ENCODE measurements at places on chromosomes 13 and 19.

- peak; percentile 81 for DNase-seq
Measured at GRCh38 chr19:1567116-1567847, 843 bp downstream of the MEX3D start.

GRCh38 chr13:49052813-49053212 is 77.1 kb downstream of the FNDC3A start:
- DNase-seq = no peak

DNA sequence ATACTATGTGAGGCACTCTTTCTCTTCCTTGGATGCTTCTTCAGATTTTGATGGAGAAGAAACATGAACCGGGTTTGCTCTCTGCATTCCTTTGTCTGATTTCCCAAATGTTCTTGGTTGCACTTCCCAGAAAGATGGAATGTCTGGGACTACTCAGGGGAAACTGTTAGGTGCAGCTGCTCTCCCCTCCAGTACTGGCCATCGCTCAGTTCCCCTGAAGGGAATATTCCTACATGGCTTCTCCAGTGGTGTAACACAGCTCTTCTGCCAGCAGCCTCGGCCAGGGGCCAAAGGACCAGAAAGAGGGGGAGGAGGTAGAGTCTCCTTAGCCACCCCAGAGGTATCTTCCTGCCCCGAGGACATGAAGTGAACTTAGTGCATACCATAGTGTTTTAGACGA is 33.5 kb upstream of the SPRY2 start:
- DNase-seq = no peak

- no peak for DNase-seq
Measured at GRCh38 chr13:27496536-27497273, 46.3 kb upstream of the MTIF3 start.

DNA sequence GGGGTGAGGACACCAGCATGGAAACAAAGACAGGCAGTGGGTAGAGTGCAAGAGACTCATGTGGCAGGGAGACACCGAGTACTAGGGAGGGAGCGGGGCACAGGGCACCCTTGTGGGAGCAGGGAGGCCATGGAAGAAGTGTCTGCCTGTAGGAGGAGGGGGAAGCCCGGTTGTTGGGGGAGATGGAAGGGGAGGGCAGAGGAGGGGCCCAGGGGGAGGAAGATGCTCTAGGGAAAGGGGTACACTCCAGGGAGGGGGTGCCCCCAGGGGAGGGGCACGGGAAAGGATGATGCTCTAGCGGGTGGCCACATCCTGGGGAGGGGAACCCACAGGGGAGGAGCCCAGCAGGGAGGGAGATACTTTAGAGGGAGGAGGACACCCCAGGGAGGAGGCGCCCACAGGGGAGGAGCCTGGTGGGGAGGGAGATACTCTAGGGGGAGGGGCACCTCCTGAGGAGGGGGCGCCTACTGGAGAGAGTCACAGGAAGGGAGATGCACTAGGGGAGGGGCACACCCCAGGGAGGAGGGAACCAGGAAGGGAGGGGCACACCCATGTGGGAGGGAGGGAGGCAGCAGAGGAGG is 24.9 kb downstream of the CPAMD8 start:
- peak; percentile 80 for DNase-seq

DNA sequence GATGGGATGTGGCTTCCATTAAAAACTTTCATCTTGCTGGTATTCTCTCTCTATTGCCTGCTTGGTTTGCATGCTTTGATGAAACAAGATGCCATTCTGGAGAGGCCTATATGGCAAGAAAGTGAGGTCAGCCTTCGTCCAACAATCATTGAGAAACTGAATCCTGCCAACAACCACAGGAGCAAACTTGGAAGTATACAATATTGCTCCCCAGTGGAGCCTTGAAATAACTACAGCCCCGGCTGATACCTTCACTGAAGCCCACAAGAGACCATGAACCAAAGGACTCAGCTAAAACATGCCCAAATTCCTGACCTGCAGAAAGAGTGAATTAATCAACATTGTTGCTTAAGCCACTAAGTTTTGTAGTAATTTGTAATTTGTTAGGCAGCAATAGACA is 82.5 kb upstream of the FGF14 start:
- peak; percentile 12 for DNase-seq

DNA sequence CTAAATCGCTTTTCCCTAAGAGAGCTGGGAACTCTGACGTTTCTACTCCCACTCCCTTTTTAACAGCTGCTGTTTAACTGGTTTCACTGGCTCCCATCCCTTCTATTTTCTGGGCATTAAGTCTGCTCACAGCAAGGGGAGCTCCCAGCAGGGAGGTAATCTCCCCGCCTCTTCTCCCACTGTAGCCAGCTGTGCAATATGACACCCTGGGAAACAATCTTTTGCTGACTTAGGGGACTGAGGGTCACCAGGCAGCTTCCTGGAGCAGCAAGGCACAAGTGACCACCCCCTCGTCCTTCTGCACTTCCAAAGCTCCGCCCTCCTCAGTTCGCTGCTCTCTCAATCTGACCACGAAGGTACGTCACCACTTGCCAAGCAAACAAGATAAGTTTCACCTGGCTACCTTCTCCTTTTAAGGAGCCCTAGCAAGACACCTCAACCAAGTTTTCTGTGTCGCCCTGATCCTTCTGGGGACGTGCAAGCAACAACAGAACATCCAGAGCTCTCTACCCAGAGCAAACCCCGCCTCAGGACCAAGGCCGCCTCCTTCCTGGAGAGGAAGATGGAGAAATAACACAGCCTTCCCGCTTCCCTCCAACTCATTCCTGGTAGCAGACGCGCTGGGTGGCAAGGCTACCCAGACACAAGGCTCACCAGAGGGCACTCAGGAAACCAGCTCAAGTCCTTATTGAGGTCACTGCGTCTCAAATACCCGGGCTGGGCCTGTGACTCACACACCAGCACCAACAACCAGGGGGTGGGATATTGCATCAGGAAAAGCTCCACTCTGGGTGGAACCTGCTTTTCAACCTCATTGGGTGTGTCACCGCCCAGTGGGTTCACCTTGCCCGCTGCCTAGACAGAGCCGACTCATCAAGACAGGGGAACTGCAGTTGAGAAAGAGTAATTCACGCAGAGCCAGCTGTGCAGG is 92.4 kb downstream of the STK24 start:
- peak; percentile 80 for DNase-seq

DNA sequence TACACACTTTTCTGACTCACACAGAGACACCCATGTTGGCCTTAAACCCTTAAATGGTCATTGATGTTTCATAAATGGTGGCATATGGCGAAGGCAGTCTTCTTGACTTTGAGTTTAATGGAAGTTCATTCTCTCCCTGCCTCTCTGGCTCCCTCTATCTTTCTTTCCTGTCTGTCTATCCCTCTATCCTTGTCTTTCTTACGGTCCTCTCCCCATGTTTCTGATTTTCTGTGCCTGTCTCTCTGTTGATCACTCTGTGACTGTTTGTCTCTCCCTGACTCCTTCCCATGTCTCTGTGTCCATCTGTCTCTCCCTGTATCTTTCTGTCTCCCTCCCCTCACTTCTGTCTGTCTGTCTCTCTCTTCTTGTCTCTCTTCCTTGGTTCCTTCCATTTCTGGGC is 43.2 kb upstream of the SHKBP1 start:
- peak; percentile 75 for DNase-seq

GRCh38 chr13:110835721-110836604 is 78.9 kb downstream of the ANKRD10 start:
- DNase-seq = no peak

DNA sequence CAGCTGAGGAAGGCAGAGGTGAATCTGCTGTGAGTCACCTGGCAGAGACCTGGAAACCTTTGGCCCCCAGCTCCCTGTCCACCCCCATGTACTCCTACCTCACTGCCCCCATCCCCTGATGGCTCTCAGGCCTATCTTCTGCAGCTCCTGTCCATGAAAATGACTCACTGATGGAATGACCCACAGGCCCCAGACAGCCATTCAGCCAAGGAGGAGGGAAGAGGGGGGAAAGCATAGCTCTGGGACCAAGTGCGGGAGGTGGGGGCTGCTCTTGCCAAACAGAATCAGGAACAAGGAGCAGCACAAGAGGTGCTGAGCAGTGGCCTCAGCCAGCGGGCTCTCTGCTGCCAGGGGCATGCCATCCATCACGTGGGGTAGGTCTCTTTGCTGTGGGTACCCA is 111.4 kb upstream of the C1QTNF9B start:
- DNase-seq = no peak

- DNase-seq = no peak
Measured at GRCh38 chr19:38657633-38658222, 10.3 kb downstream of the ACTN4 start.

- no peak for DNase-seq
Measured at GRCh38 chr13:41004875-41005693, 14.0 kb downstream of the ELF1 start.

GRCh38 chr13:85411591-85411990 is 387.6 kb downstream of the SLITRK6 start:
- DNase-seq = no peak

- peak; percentile 98 for DNase-seq
Measured at GRCh38 chr19:39480337-39481228, at the start of gene TIMM50. TIMM50 (plus strand) TSS chr19:39480838; CDS start chr19:39480854, 16 bp downstream.

- DNase-seq = no peak
Measured at GRCh38 chr13:100235311-100235901, 146.5 kb downstream of the PCCA start.

DNA sequence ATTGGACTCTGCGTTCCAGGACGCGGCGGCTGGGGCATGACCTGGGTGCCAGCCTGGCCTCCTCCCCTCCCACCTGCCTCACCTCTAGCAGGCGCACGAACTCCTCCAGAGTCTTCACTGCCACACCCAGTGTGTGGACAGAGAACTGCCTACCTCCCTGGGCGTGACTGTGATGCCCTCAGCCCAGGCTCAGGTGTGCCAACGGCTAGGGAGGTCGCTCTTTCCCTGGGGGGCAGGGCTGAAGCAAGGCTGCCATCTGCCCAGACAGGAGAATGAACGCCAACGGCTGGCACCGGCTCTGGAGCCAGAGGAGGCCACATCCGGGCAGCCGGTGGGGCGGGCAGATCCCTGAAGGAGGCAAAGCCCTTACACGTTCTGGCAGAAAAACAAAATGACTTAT is 11.3 kb downstream of the NANOS3 start:
- no peak for DNase-seq

DNA sequence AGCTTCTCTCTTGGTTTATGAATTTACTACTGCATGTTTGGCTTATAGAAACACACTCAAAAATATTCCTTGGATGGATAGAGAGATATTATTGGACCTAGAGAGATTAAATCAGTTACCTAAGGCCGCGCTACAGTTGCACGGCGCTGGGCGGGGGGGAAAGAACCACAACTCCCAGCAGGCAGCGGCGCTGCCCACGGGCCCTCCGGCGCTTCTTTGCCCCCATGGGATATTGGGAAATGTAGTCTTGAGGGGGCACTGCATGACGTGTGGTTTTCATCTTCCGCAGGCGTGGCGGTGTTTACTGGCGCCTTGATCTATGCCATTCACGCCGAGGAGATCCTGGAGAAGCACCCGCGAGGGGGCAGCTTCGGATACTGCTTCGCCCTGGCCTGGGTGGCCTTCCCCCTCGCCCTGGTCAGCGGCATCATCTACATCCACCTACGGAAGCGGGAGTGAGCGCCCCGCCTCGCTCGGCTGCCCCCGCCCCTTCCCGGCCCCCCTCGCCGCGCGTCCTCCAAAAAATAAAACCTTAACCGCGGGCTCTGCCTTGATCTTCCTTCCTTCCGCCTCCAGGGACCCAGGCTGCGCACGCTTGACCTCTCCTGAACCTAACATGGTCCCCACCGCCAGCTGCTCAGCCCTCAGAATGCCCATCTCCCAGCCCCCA is 4.8 kb downstream of the EMP3 start:
- peak; percentile 94 for DNase-seq

DNA sequence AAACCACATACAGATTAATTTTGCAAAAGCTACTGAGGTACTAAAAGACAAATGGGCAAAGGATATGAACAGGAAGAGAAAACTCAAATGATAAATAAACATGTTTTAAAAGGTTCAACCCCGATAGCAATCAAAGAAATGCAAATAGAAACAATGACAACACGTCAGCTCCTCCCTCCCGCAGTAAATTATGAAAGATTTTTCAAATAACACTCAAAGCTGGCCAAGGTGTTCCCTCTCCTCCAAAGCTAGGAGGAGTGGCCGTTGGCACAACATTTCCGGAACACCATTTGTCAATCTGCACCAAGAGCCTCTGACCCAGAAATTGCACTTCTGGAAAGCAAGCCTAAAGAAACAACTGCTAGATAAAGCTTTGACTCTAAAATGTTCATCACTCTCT is 28.3 kb downstream of the INSR start:
- no peak for DNase-seq

GRCh38 chr13:99258210-99258860 is at the start of gene GPR18:
GPR18 (minus strand) TSS chr13:99258379; CDS start chr13:99255872, 2,507 bp downstream.
- DNase-seq = no peak

GRCh38 chr13:58056426-58056825 is 424.9 kb downstream of the PCDH17 start:
- DNase-seq = no peak

GRCh38 chr13:63198071-63198470 is 1782.4 kb upstream of the PCDH20 start:
- no peak for DNase-seq

GRCh38 chr13:103517066-103517767 is 451.0 kb upstream of the SLC10A2 start:
- no peak for DNase-seq

GRCh38 chr13:89514534-89515312 is 1832.8 kb upstream of the MIR17HG start:
- no peak for DNase-seq

GRCh38 chr19:33788676-33789075 is 8.0 kb upstream of the KCTD15 start:
- DNase-seq = peak; percentile 43

DNA sequence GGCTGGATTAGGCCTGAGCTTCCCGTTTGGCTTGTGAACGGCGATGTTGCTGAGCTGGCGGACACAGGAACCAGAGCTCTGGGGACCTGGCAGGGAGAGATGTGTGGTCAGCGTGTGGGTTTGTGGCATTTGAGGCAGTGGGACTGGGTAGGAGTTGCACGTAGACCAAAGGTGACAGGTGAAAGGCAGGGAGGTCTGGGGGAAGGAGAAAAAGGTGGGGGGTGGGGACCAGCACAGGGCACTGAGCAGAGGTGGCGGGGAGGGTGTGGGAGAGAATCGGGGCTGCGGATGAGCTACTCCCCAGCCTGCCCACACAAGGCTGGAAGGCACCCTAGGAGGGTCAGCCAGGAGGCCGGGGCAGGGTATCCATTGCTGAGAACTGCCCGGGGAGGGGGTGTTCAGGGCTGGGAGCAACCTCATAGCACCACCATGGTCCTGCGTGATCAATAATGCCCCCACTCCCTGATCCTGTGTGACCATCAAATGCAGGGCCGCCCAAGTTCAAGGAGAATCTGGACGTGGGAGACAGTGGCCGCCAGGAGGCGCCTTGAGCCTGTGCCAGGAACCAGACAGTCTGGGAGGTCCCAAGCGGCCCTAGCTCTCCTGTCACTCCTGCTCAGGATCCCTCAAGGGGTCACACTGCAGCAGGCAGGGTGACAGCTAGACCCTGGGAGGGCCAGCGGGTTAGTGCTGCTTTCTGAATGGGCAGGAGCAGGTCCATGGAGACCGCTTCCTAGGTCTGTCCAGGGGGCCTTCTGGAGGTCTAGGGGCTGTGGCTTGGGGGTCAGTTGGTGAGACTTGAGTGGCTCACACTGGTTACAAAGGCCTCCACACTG is 12.8 kb upstream of the SELENOW start:
- peak; percentile 87 for DNase-seq

DNA sequence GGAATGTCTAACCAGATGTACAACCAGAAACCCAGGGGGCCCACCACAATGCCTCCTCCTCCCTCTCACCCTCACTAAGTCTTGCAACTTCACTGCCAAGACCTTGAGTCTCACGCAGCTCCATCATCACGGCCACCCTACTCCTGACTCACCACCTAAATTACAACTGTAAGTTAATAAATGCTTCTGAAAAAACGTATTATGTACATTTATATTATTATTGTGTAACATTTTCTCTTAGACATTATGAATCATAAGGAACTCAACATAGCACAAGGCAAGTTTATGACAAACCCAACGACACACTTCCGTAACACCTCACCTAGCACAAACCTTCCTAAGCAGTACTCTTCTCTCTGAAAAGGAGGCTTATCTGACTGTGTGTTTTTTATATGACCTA is 20.7 kb downstream of the MIPEP start:
- DNase-seq = no peak

Measured in H7 (cell line).